ENCODE measurements at places on chromosomes 5 and 9.

DNA sequence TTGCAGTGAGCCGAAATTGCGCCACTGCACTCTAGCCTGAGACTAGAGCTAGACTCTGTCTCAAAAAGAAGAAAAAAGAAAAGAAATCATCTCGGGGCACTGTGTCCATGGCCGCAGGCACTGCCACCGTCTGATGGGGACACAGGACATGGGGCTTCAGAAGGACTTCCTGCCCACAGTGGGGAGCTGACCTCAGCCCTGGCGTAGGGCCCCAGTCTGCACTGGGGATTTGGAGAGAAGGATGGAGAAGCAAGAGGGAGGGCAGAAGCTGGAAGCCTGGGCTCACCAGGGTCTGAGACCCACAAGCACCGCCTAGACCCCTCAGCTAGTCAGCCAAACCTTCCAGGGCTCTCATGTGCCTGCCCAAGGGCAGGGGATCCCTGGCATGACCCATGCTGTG, 4.1 kb upstream of the SARDH start:
- no peak for DNase-seq

GRCh38 chr9:124789531-124789930, 12.6 kb downstream of the OLFML2A start:
- no peak for DNase-seq

GRCh38 chr9:98140503-98140902, 21.5 kb upstream of the TRIM14 start:
- no peak for DNase-seq

GRCh38 chr5:158079097-158079496, 220.2 kb upstream of the CLINT1 start:
- DNase-seq = no peak

GRCh38 chr9:106954558-106954957, 91.6 kb downstream of the ZNF462 start:
- no peak for DNase-seq
